ENCODE measurements at places on chromosomes 11 and 22.

GRCh38 chr11:6567371-6567745 lies 36.1 kb downstream of the RRP8 start:
- no peak for DNase-seq

- DNase-seq = no peak
Measured at GRCh38 chr11:59770869-59771268, 15.7 kb downstream of the STX3 start.

DNA sequence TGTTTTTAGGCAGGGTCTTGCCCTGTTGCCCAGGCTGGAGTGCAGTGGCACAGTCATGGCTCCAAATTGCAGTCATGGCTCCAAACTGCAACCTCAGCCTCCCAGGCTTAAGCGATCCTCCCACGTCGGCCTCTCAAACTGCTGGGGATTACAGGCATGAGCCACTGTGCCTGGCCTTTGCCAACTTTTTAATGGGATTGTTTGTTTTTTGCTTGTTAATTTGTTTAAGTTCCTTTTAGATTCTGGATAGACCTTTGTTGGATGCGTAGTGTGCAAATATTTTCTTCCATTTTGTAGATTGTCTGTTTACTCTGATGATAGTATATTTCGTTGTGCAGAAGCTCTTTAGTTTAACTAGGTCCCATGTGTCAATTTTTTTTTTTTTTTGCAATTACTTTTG lies 10.0 kb upstream of the SCGB1D1 start:
- DNase-seq = no peak

- no peak for DNase-seq
Measured at GRCh38 chr22:29143941-29144785, 61.5 kb upstream of the EMID1 start.

- no peak for DNase-seq
Measured at GRCh38 chr22:41909310-41910049, 5.4 kb downstream of the SHISA8 start.

DNA sequence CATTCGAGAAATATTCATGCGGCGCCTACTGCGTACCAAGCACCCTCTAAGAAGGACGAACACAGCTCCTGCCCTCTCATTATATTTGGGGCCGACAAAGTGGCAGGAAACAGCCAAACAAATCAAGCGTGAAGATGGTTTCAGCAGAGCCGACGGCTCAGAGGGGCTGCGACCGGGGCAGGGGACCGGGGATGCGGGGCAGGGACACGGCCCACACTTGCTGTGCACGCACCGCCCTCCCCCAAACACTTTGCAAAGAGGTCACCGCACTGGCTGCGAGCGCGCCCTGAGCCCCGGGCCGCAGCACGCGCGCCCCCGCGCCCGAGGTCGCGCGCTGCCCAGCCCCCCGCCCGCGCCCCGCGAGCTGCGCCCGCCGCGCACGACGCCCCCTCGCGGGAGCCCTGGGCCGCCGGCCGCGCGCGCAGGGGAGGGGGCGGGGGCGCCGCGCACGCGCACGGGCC lies 255 bp upstream of the SYNGR1 start:
- no peak for DNase-seq

GRCh38 chr11:129249351-129249750 lies 57.2 kb upstream of the ARHGAP32 start:
- no peak for DNase-seq

- no peak for DNase-seq
Measured at GRCh38 chr11:2664376-2664775, 35.4 kb downstream of the KCNQ1OT1 start.

DNA sequence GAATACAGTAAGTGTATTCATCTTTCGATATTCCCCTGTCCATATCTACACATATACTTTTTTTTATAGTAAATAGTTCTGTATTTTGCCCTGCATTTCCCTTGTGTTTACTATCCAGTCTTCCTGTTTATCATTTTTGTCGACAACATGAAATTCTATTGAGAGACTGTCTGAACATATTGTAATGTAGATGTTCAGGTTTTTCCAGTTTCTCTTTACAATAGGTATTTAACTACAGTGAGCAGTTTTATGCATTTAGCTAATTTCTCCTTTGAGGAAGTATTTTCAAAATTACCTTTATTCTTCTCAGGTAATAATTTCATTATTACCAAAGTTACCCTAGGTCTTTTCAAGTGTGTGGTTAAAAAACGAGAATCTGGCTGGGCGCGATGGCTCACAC lies 16.7 kb downstream of the PIK3IP1 start:
- no peak for DNase-seq

DNA sequence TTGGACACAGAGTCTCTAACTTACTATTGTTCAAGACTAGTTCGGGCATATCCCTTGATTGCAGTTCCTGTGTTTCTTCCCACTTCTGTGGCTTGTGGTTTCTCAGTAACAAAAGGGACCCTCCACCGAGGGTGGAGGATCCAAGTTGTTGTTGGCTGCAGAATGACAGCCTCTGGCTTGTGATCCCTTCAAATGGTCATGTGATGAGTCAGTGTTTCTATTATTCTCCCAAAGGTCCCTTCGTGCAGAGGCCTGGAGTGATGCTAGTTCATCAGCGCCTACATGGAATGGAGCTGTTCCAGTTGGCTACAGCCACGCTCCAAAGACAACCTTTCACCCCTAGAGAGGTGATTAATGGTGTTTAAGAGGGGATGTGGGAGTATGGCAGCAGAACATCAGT lies 2.6 kb upstream of the VWCE start:
- no peak for DNase-seq

DNA sequence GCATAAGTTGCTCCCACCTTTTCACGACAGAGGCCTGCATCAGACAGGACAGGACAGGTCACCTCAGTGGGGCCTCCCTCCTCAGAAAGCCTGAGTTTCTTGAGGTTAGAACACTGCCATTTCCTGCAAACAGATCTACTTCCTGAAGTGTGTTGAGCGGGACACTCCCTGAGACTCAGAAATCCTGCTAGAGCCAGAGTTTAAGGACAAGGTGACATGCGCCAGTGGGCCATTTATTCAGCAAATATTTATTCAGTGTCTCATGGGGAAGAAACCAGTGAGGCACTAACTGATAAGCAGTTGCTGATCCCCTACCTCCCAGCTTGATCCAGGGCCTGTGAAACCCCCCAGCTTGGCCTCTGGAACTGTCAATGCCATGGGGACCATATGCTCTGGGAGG lies 454.6 kb downstream of the SOX6 start:
- no peak for DNase-seq

DNA sequence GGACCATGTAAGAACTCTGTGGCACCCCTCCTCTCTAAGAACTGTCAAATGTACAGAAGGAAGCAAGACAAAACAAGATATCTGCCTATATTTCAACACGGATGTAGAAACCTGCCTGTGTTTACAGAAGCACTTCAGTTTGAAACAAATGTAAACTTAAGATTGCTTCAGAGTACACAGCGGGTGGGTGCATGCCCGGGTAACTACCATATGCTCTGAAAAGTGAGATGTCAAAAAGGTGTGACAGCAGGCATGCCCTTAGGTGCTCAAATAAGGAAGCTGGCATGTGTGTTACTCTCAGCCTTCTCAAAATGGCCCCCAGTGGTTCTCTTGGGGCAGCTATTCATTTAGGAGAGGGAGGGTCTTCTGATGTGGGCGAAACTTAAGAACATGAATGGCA lies 5.2 kb downstream of the ACP2 start:
- no peak for DNase-seq

- no peak for DNase-seq
Measured at GRCh38 chr11:114762408-114762807, 84.1 kb downstream of the NXPE2 start.

DNA sequence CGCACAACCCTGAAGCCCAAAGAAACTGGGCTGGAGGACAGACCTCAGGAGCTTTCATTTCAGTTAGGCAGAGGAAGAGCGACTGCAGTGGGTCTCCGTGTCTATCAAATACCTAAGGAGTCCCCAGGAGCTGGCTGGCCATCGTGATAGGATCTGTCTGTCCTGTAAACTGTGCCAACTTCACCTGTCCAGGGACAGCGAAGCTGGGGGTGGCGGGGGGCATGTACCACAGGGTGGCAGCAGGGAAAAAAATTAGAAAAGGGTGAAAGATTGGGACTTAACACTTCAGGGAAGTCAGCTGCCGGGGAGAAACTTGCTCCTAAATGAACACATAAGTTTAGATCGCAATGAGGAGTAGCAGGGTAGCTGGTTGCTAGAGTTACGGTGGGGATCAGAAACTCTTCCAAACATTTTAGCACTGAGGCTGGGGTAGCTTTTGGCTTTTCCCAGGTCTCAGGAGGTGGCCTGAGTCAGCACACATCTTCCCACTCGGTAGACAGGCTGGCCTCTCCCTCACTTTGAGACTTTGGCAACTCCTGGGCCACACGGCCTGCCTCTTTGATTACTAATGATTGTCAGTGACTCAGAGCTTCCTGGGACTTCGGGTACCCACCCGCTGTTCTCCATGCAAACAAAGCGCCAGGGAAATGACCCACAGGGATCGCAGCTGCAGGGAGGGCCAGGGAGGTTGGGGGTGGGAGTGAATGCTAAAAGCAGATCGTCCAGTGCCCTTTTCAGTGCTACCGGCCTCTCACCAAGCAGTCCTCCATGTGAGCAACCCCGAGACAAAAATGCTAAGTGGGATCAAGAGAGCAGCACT lies 2.9 kb upstream of the MTFP1 start:
- DNase-seq = no peak

DNA sequence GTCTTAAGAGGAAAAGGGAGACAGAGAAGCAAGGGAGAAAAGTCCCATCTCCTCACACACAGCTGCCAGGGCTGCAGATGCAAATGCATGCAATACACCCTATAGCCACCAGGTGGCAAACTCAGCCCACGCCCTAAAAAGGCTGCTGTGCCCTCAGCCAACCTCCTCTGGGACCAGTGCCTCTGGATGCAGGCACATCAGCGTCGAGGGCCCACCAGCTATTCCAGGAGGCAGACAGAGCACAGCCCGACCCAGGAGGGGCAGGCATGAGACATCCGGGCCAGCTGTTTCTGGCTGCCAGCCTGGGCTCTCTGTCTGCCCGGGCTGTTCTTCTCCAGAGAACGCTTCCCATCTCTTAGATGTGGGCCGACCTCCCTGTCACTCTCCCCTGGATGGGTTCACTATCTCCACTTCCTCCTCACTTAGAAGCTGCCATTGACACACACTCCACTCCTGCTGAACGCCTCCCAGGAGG lies 39.7 kb downstream of the TPBGL start:
- peak; percentile 66 for DNase-seq
